ENCODE measurements at places on chromosomes 5 and 9.
A peak's percentile ranks its signal among the peaks of the same experiment; 100 is the strongest.

GRCh38 chr9:77587851-77588250 is 60.3 kb downstream of the GNA14 start:
- no peak for DNase-seq

DNA sequence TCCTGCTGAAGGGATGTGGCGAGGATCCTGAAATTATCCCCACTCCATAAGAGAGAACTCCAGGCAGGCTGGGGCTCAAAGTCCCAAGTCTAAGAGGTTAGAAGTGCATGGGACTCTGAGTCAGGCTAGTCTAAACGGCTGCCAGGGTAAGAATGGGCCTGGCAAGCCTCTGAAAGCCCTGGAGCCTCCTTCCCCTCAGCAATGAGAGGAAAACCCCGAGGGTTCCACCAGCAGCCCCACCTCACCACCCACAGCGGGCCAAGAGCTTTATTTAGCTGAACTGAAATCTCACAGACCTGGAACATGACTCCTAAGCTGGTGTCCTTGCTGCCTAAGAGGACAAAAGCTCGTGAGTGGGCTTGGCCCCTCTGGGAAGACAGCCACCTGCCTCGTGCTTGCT is 135.5 kb downstream of the SEC61B start:
- DNase-seq = no peak

DNA sequence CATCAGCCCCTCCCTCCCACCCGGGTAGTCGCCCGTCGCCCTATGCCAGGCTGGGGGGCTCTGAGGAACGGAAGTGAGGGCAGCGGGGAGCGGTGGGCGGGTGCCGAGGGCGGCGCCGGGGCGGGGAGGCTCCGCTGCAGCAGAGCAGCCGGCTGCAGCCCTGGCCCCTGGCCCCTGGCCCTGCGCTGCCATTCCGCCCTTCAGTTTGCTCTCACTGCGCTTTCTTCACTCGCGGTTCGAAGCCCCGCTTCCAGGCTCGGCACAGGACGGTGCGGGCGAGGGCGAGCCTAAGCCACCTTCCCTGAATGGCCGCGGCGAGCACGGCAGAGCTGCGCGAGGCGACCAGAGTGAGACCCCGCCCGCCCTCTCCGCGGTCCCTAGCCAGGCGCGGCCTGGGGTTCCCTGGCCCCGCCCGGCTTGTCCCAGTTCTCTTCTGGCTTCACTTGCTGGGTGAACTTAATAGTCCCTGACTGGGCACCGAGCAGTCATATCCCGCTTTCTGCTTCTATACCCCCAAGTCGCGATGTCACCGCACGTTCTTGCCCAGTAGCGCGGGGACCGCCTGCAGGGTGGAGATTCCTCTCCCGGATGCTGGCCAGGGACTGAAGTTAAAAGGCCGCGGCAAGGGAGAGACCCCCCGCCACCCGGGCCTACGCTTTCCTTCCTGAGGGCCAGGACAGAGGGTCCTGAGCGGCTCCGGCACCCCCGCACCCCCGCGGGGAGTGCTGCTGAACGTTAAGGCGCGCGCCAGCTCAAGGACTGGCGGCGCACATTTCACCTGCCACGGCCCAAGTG is 623 bp upstream of the TRIM36 start:
- no peak for DNase-seq

DNA sequence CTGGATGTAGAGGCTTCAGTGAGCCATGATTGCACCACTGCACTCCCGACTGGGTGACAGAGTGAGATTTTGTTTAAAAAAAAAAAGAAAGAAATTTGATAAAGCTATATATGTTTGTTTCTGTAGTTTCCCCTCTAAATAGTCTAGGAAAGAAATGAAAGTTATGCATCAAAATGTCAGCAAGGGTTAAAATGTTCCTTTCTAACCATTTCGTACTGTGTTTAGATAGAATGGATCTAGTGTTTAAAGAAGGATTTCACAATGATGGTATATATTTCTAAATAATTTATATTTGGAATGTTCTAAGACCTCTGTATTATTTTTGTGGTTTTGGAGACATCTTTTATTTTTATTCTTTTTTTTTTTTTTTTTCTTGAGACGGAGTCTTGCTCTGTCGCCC is 22.7 kb downstream of the TEK start:
- no peak for DNase-seq

- DNase-seq = no peak
Measured at GRCh38 chr9:72817413-72817812, 135.4 kb downstream of the ALDH1A1 start.

DNA sequence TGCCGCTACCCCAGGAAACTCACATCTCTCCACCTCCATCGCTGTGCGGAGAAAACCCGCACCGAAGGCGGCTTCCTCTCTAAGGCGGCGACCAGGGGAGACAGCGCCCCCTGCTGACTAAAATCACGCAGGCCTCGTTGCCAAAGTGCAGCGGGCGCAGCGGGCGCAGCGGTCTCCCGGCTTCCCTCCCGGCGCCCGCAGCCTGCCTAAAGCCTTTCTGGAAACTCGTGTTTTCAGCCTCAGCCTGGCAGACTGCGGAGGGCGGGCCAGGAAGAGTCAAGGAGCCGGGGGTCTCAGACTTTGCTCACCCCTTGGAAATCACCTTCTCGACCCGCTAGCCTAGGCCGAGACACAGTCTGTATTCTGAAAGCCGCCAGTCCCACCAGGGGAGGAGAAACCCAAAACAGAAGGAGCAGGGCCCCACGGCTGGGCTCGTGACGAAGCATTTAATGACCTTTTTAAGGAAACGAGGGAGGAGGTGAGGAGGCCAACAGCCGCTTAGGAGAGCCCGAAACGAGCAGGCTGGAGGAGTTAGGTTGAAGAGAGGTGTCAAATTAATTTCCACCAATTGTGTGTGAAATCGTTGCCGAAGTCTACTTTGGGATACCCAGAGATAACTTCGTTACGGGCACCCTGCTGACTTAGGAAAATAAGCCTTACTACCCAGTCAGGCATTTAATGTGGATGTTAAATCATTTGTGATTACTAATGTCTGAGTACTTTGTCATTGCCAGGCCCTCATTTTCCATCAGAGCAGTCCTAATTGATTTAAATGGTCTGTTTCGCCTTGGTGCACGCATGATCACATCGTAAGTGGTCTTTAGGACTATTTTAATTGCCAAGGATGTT is 7.3 kb upstream of the FOXB2 start:
- DNase-seq = peak; percentile 18

GRCh38 chr5:52805615-52806014 is 17.9 kb downstream of the ITGA1 start:
- no peak for DNase-seq

DNA sequence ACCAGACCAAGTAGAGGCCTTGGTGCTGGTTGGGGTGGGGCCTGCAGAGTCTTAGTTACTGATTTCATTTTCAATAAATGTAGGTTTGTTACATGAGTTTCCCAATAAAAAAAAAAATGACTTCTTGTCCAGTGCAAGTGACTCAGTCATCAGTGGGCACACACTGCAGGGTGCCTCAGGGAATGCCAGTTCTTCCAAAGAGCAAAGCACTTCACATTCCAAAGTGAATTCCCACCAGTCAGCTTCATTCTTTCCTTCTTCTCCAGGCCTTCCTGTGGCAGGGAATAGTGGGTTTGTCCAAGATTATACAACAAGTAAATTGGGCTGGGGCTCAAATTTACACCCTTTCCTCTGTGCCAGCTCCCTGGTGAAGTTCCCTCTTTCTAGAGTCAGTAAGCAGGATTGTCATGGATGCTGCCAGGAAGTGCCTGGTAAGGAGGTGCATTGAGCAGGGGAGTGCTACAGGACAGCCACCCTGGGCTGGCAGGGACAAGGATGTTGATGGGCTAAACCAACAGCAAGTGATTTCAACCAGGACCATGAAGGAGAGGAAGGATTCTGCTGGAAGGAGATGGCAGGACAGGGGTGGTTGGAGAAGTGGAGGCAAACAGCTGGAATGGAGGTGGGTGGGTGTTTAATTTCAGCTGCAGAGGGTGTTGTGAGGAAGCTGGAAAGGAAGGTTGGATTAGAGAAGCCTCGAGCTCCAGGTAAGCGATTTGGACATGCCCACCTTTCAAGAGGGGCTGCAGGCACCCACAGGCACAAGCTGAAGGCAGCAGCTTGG is 3.7 kb upstream of the B4GALT7 start:
- no peak for DNase-seq

DNA sequence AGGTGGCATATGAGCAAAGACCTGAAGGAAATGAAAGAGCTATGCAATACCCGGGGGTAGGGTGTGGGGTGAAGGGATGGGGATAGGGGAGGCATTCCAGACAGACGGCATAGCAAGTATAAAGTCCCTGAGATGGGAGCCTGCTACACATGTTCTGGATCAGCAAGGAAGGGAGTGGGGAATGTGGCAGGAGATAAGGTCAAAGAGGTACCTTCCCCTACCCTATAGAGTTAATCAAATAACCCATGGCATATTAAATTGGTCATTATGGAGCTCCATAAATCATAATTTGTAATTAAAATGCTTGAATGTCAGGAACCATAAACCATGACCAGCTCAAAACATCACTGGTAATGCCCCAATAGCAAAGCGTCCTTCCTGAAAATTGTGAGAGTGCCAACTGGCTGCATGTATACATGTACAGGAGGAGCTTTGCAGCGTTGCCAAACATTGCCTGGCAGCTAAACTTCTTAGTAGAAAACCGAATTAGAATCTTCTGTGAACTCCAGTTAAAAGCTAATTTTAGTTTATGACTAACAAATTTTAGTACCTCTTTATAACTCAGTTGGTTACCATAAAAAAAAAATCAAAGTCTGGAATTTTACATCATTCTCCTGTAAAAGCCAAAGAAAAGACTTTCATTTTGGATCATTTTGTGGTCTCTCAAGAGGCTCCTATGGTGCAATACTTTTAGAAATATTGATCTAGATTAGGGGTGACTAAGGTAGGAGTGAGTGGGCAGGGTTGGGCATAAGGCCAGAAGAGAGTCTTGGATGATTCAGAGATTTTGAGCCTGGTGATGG is 4.7 kb downstream of the DNAI1 start:
- peak; percentile 37 for DNase-seq

DNA sequence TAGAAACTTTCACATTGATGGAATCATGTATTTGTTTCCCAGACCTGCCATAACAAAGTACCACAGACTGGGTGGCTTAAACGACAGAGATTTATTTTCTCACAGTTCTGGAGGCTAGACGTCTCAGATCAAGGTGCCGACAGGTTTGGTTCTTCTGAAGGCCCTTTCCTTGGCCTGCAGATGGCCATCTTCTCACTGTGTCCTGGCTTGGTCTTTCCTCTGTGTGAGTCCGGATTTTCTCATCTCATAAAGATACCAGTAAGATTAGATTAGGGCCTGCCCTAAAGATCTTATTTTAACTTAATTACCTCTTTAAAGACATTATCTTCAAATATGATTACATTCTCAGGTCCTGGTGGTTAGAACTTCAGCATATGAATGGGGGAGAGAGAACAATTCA is 5.8 kb downstream of the USP20 start:
- DNase-seq = peak; percentile 20

DNA sequence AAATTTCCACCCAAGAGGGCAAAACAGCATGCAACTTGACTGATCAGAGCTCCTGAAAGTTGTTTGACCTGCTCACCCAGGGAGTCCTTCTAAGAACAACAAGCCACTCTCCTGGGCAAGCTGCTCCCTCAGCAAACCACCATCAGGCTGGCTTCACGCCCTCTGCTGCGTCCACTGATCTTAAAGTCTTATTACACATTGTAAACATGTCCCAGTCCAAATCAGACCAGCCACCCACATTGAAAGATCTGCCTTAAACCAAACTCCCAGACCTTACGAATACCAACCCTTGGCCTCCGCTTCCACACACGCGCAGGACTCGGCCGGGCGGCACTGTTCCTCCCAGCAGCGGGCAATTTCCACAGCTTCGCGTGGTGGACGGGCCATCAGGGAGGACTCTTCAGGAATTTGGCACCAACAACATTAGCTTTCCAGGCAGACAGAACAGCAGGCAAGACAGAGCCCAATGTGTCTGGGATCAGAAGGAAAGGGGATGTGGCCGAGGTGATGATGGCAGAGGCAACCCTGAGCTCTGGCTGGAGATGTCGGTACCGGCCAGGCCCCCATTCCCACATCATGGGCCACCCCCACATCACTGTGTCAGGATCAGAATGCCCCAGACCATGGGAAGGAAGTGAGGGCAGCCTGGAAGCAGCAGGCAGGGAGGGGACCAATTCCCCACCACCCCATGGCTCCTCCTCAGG is 56.8 kb downstream of the SEMA4D start:
- DNase-seq = no peak

DNA sequence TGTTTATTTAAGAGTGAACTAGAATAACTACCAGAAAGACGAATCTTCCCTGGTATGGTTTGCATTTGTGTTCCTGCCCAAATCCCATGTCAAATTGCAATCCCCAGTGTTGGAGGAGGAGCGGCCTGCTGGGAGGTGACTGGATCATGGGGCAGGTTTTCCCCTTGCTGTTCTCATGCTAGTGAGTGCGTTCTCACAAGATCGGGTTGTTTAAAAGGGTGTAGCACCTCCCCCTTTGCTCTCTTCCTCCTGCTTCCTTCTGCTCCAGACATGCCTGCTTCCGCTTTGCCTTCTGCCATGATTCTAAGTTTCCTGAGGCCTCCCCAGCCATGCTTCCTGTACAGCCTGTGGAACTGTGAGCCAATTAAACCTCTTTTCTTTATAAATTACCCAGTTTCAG is 210.3 kb upstream of the TBC1D2 start:
- no peak for DNase-seq
